SK-MEL-5 (cell line): ENCODE measurements at places on chromosomes 2 and 18. TPM values are rescaled to one million over a fixed set of nuclear protein-coding genes. Genes with fewer than 3 reads are reported as not detected.

The MAIP1 gene
- 32.4 and 37.4 TPM in 2 replicates for total RNA-seq

GRCh38 chr2:69059731-69060290 is 46.8 kb downstream of the ANTXR1 start:
- DNase-seq, result no peak

- no peak for DNase-seq
Observed at GRCh38 chr2:237057893-237058300, 27.8 kb upstream of the COPS8 start.

- DNase-seq, result no peak
Observed at GRCh38 chr2:10879624-10880585, 31.8 kb upstream of the KCNF1 start.

- DNase-seq, result peak; percentile 36
Observed at GRCh38 chr2:197498937-197499593, 575 bp downstream of the HSPD1 start.

DNA sequence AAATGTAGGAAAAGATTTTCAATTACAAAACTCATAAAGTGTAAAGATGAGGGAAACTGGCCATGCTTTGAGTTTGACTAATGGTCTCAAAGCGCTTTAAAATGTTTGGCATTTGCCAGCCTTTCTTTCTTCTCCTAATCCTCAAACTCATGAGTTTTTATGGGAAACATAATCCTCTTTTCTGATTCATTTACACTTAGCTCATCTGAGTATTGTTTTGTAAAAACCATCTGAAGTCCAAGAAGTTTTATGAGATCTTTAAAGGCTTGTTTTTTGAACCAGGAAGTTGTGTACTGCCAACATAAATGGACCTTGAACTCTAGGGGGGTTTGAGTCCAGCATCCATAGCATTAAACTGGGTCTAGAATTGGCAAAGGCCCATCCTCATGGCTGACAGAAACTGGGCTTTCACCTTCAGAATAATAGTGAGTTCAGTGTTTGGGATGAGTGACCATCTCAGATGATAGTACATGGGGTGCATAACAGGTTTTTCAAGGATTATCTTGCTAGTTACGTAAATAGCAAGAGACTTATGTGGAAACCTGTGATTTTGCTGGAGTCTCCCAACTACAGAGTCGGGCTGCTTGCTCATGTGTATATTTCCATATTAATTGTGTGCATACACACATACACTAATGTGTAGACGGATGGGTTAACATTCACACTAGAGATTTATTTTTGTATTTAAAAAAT is 3.8 kb upstream of the LTBP1 start:
- DNase-seq, result no peak
